ENCODE measurements at places on chromosomes 16 and 17.

DNA sequence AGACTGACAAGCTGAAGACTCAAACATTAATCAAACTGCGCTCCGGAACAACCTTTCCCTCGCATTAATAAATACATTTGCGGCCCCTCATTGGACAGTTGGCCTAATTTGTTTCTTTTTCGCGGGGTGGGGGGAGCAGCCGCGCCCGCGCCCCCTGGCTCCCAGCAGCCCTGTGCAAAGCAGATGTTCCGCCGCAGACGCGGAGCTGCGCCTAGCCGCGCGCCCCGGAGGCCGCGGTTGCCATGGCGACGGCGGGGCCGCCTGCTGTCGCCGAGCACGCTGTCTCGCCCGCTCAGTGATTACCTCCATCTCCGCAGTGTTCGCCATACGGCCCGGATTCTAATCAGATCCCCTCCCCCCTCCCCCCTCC is 25.5 kb downstream of the COPZ2 start:
- peak; percentile 62 for DNase-seq

DNA sequence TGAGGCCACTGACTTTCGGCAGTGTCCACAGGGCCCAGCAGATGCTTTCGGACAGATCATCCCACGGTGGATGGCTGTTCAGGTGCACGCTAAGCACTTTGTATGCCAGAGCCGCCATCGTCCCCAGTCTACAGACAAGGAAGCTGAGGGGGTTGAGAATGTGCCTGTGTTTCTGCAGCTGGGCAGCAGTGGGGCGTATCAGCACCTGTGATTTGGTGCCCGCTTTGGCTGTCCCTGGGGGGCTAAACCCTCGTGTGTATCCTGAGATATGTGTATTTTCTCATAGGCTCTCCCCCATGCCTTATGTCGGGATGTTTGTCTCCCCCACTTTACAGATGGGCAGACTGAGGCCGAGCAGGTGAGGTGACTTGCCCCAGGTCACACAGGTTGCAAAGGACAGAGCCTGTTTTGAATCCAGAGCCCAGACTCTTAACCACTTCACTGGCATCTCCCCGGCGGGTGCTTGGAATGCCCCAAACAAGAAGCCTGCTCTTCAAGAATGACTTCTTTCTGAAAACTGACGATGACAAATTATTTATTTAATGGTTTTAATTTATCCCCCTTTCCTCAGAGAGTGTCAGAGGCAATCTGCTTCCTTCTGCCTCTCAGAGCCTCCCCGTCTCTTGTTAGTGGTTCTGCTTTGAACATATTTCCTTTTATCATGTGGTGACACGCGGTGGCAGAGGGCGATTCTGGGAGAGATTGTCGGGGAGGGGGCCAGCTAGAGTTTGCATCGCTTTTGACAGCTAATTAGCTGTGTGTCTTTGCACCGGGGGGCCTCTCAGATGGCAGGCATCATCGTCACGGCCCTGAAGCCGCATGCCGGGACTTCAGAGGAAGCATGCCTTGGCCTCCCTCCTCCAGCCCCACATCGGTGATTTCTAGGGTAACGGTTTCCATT is 149.6 kb upstream of the CIBAR2 start:
- no peak for DNase-seq

GRCh38 chr17:58092797-58093385 is 9.7 kb downstream of the DYNLL2 start:
- no peak for DNase-seq

- DNase-seq: peak; percentile 79
Observed at GRCh38 chr17:77086433-77087010, 54.2 kb upstream of the SEC14L1 start.

- DNase-seq: no peak
Observed at GRCh38 chr17:49359990-49360795, 1.9 kb downstream of the ZNF652 start.

- no peak for DNase-seq
Observed at GRCh38 chr16:86065711-86066110, 166.7 kb downstream of the IRF8 start.

DNA sequence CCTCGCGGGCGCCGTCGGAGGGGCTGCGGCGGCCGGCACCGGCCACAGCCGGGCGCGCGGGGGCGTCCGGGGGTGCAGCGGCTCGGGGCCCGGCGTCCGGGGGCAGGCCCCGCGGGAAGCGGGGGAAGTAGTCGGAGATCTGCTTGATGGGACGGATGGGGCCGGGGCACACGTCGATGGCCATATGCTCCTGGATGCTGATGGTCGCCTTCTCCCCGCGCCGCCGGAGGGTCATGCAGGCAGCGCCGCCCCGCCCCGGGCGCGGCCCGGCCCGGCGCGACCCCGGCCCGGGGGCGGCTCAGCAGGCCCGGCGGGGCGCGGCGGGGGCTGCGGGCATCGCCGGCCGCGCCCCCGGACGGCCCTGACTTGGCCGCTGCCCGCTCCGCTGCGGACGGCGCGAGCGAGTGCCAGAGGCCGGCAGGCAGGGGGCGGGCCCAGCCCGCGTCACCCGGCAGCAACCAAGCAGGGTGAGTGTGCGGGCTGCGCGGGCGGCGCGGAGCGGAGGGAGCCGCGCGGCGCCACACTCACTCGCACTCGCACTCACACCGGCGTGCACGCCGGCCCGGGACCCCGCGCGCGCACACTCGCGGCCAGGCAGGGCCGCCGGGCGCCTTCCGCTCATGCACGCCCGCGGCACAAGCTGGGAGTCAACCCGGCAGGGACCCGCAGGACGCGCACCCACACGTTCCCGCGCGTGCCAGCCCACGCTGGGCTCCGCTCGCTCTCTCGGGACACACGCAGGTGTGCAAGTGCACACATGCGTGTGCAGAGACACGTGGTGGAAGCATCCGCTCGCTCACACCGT is at the start of gene DOC2B:
TSS of gene DOC2B (minus strand) at position 406 of the 805 bp plus-strand sequence. CDS start at position 235, 171 bp downstream.
- no peak for DNase-seq

DNA sequence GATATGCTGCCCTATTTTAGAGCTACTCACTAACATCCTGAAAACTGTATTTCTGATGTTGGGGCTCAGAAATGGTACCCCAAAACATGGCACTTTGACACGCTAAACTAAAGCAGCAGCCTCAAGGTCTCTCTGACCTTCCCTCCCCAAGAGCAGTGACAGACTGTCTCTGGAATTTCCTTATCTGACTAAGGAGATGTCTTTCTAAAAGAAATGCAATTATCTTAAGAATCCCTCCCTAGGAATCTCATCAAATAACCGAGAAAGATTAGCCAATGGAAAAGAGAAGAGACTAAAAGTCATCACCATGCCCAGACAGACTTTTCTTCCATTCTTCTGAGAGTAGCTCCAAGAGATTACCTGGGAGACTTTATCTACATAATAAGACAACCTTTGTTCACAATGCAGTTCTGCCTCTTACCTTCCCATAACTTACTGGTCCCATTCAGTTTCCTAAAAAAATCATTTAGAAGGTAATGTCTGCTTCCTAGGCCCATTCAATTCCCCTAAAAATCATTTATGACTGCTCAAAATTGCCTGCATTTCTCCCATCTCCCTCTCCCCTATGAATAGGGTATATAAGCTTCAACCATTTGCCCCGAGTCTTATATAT is 123.9 kb downstream of the CPPED1 start:
- DNase-seq: no peak

GRCh38 chr17:65208717-65209116 is 71.5 kb downstream of the RGS9 start:
- DNase-seq: no peak

DNA sequence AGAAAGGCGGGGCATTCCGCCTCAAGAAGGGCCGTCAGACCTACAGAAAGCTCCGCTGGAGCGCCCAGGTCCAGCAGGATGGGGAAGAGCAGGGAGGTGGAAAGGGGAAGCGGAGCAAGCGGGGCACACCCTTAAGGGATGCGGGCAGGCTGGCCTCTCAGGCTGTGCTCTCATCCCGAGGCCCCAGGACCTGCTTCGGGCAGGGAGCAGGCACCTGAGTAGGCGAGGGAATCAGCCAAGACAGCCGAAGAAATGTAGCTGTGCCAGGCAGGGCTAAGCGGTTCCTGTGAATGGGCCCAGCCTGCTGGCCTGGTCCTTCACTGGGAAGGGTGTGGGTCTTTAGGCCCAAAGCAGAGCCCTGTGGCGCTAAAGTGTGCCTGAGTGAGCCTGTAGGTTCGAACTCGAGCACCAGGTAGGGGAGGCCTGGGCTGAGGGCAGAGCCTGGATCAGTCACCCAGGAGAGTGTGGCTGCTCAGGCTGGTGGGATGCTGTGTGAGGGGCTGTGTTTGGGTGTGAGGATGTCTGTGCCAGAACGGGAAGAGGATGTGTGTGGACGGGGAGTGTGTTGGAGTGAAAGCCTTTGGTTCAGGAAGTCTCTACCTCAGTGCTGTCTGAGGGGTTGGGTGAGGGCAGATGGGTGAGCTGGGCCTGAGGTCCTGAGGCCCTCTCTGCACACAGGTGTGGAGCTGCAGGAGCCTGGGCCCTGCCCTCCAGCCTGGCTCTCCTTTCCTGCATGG is 3.3 kb downstream of the TBX4 start:
- no peak for DNase-seq

GRCh38 chr16:48918520-48919258 is 308.7 kb upstream of the N4BP1 start:
- no peak for DNase-seq

GRCh38 chr17:78946131-78946530 is 20.9 kb upstream of the TIMP2 start:
- no peak for DNase-seq

GRCh38 chr17:67258821-67259468 is 13.9 kb upstream of the HELZ start:
- DNase-seq: no peak

GRCh38 chr16:15516609-15517008 is 82.2 kb downstream of the BMERB1 start:
- DNase-seq: no peak

GRCh38 chr16:54718376-54718775 is 212.3 kb upstream of the IRX5 start:
- DNase-seq: no peak

DNA sequence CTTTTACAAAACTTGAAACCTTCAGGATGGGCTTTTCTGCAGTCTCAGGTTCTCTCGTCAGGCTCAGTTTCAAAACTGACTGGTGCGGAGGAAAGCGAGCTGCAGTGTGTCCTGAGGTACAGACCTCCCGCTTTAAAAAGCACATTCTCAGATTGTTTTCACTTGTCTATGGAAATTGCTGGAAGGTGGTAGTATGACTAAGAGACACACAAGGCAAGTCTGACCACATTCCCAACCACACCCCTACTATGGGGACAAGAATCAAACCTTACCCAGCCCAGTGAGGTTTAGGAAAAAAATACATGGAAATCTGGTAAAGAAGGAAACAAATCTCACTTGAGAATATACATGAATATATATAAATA is 18.2 kb downstream of the SRP68 start:
- DNase-seq: no peak

- no peak for DNase-seq
Observed at GRCh38 chr16:19655242-19655777, 62.7 kb downstream of the KNOP1 start.

DNA sequence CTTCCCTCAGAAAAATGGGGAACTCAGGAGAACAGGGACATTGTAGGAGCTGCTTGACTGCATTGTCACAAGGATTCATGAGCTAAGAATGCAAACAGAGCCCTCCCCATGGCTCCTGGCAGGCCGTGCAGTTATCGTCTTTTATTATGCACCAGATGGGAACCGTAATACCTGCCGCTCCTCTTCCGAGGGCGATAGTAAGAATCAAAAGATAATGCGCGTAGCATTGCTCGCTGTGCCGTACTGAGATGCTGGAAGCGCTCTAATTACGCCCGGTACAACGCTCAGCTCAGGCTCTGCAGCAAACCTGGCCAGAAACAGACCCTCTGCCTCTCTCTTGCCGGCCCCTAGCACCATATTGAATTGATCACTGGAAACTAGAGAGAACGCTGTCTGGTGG is 87.1 kb upstream of the PLCG2 start:
- DNase-seq: no peak

DNA sequence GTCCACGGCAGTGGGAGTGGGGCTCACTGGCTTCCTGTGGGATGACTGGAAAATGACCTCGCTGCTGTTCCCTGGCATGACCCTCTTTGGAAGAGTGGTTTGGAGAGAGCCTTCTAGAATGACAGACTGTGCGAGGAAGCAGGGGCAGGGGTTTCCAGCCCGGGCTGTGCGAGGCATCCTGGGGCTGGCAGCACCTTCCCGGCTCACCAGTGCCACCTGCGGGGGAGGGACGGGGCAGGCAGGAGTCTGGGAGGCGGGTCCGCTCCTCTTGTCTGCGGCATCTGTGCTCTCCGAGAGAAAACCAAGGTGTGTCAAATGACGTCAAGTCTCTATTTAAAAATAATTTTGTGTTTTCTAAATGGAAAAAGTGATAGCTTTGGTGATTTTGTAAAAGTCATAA is 7.8 kb upstream of the RNF213 start:
- DNase-seq: peak; percentile 62

- peak; percentile 59 for DNase-seq
Observed at GRCh38 chr16:16127469-16128116, 95.7 kb downstream of the ABCC6 start.

GRCh38 chr16:70801611-70802010 is 653 bp upstream of the VAC14 start:
- DNase-seq: no peak

DNA sequence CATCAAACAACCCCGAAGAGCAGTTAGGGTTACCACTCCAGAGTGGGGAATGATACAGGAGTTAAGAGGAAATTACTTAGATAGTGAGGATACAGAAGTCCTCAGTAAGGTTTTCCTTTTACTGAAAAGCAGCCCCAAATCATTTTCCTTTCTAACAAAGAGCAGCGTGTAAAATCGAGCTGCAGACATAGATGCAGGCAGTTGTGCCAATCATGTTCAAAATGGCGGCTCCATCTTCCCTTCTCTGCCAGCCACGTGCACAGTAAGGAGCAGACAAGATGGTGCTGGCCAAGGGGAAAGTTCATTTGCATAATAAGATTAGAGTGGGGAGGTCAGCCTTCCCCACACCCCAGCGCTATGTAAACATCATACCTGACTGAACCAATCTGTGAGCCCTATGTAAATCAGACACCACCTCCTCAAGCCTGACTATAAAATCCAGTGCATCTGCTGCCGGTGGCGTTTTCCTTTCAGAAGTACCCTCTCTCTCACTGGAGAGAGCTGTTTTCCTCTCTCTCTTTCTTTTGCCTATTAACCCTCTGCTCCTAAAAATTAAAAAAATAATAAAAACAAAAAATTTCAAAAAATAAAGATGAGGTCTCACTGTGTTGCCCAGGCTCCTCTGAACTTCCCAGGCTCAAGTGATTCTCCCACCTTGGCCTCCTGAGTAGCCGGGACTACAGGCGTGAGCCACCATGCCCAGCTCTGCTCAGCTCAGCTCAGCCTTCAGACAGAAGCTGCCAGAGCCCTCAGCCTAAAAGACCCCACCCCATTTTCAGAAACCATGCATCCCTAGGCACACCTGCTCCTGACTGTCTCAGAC is 2.6 kb upstream of the SRL start:
- no peak for DNase-seq
